Astrocyte of the cerebellum (primary cell): ENCODE measurements at places on chromosomes 11 and 22.
A peak's percentile ranks its signal among the peaks of the same experiment; 100 is the strongest.

DNA sequence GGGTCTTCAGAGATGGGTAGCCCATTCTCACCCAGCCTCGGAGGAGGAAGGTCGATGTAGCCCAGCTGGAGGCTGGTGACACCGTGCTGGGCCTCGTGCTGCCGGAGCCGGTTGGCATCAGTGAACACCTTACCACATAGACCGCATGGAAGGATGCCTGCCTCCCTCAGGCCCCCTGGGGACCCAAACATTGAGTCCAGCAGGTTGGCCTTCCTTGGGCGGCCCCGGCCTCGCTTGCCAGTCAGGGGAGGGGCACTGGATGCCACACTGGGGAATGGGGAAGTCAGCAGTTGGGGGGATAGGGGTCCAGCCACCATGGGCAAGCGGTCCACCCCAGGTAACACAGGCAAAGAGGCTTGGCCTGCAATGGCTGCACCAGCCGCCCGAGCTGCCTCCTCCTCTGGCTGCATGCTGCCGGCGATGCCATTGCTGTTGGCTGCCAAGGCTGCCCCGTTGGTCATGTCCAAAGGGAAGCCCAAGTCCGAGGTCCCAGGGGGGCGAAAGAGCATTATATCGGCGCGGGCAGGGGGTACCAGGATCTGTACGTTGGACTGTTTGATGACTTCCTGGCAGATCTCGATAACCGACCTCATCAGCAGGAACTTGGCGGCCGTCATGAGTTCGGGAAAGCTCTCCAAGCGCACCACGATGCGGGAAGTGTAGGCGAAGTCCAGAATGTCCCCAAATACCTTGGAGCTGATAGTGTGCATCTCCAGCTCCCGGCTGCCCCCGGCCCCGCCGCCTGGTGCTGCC lies 1.4 kb downstream of the PATZ1 start:
- no peak for DNase-seq

GRCh38 chr11:19848219-19848618 lies 135.6 kb downstream of the NAV2 start:
- no peak for DNase-seq

DNA sequence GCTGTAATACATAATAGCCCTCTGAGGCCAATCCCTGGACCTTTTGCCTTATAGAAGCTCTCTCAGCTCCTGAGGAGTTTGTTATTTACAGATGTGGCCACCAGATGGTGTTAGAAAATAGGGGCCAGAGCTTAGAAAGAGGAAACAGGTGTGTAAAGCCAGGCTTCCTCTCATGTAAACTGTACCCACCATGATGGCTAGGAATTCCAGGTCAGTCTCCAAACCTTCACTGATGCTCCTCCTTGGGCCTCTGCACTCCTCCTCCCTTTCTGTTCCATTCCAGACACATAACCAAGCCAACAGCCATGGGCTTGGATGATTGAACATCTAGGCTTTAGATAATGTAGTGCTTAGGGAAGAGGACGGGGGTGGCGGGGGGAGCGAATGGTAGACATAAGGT lies 39.7 kb downstream of the USP35 start:
- no peak for DNase-seq

DNA sequence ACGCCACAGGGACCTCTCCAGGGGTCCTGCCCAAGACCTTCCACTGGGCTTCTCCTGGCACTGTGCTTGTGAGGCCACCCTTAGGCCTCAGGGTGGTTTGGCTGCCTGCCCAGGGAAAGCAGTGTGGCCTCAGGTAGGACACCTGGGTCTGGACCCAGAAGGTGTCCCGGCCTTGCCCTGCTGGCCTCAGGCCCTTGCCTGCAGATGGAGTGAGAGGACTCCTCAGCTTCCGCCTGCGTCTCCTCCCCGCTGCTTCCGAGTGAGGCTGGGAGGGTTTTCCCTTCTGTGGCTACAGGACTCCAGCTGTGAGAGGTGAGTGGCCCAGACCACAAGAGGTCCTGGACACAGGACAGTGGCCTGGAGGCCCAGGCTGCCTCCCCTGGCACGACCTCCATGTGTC lies 60.4 kb downstream of the WNT7B start:
- no peak for DNase-seq

- no peak for DNase-seq
These were observed 1.7 kb downstream of the SMTN start for GRCh38 chr22:31082606-31083376.

DNA sequence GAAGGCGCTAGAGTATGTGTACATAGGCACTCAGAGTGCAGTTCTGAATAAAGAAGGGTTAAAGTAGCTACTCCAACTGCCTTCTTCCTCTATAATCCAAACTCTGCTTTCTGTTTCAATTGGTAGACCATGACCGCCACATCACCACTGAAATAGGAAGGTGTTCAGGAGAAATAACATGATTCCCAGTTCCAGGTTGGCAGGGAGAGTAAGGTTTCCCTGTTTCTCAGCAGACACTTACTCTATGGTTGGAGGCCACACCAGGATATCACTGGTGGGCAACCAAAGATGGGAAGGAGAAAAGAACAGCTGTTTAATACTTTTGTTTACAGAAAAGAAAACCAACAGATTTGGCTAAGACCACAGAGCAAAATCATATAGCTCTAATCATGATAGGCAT lies 37.9 kb downstream of the PAK1 start:
- DNase-seq, result no peak

DNA sequence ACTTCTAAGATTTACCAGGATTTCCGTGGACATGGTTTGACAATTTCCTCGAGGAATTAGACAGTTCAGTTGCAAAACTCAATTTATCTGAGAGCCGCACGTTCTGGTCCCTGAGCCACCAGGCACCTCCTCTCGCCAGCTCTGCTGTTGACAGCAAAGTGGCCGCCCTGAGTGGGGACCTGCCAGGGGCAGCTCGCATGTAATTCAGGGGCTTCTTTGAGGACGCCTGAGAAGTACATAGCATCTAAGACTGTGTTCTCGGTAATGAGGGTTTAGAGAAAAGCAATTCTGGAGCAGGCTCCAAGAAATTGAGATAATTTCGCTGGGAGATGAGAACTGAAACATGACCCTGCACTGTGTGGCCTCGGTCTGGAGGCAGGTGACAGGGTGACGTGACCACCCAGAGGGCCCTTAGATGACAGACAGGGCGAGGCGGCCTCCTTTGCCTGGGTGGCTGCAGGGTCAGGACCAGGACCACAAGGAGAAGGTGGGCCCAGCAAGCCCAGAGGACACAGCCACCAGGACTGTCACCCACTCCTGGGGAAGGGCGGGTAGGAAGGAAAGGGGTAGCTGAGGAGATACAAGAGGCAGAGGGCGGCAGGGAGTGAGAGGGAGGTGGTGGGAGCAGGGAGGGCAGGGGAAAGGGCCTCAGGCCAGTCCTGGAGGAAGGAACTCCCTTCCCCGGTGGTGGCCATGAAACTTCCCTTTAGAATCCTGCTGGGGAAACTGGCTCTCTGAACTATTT lies 55.0 kb downstream of the RTL6 start:
- no peak for DNase-seq

DNA sequence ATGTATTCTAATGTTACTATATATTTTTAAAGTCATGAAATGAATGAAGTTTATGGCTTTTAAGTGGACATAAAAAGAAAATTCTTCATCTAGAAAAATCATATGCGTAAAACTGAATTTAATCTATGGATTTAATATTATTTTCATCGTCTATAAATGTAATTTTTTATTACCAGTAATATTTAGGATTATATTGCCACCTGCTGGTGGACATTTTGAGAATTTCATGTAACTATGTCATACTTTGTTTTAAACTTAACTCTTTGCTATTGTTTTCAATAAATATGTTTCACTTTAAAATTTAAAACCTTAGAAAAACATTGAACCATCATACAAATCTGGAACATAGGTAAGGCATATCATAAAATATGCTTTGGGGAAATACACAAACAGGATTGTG lies 66.5 kb upstream of the CEP126 start:
- no peak for DNase-seq

GRCh38 chr22:49036513-49036912 lies 791.2 kb downstream of the BRD1 start:
- DNase-seq, result no peak

- peak; percentile 92 for DNase-seq
These were observed 180.0 kb downstream of the MAML2 start for GRCh38 chr11:96162816-96163499.

DNA sequence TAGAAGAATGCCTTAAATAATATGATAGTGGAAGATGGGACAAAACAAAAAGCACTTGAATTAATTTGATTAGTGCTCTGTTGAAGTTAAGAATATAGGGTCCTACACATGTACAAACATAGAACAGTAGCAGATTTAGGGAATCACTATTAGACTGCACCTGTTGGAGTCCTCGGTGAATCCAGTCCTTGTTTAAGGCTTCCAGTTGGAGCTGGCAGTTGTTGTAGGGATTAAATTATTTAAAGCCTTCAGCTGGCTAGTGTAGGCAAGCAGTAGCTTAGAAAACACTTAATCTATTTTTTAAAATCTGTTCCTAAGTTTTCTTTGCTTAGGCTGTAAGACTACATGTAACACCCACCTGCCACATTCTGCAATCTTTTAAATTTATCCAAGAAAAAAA lies 24.5 kb upstream of the CSTF3 start:
- no peak for DNase-seq

DNA sequence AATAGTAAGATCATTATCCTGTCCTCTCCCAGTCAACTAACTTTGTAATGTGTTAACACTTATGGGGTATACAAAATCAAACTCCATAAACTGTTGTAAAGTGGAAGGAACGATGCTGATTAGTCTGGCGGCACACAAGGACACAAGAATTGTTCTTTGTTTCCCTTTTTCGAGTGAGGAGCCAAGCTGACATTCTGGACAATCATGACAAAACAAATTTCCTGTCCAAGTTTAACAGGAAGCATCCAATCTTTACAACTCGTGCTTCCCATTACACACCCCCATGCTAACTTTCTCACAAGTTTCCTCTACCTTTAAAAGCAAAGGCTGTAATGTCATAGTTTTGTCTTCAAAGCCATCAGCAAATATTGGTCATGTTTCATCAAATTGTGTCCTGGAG lies 20.4 kb upstream of the LDLRAD3 start:
- no peak for DNase-seq

DNA sequence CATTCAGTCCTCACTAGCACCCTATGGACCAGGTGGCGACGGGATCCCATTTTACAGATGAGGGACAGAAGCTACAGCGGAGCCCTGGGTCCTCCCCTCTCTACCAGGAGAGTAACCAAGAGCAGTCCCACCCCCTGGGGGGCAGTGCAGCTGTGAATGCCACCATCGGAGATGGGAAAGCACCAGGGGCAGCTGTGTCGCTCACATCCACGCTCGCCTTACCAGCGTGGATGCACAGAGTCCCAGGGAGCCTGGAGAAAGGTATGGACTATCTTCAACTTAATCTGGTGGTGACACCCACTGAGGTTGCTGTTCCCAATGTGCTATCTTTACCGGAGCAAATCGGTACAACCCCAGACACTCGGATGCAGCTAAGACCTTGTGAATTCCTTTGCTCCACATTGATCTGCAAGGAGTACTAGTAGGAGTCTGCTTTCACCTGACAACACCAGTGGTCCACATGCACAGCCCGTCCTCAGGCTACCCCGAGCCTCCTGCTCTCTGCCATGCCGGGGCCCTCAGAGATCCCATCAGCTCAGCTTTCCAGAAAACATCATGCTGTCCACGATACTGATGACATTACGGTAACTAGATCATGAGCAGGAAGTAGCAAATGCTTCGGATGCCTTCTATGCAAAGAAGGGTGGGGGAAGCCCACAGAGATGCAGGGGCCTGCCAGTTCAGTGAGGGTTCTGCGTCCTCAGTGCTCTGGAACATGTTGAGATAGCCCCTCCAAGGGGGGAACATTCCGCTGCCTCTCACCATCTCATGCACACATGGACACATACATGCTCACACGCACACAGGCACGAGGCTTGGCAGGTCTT lies 126.0 kb downstream of the CTTN start:
- DNase-seq, result no peak

DNA sequence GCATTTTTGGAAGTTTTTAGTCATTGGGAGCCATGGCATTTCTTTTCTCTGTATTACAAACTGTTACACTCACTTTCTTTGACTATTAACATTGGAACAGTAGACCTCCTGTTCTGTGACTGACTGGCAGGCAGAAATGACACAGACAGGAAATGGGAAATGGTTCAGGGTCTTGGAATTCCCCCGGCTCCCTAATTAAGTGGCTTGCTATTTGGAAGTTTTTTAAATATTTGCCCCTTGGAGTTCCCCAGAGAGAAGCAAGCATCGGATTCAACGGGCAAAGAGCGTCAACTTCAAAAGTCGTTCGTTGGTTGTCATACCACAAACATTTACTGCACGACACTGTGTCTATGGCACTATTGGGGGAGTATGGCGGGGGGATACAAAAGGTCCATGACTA lies 1.1 kb upstream of the BIRC2 start:
- DNase-seq, result no peak

DNA sequence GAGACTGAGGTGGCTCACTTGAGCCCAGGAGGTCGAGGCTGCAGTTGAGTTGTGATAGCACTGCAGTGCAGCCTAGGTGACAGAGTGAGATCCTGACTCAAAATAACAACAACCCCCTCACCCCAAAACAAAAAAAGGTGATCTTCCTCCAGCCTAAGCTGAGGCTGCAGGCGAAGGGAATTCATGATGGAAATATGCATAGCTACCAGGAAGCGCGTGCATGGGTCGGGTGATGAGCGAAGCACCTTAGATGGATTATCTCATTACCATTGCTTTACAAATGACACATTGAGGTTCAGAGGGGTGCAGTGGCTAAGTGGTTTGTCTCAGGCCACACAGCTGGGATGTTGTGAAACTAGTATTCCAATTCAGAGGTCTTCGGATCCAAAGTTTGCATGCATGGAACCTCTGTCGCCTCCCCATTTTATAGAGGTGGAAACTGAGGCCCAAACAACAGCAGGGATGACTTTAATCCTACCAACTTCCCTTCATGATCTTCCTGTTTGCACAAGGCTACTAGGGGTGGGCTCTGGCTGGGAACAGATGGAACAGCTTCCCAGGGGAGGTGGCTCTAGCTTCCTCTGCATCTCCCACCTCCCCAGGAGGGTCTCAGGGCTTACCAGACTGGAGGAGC lies 4.6 kb downstream of the SLC29A2 start:
- no peak for DNase-seq

GRCh38 chr11:116510886-116511650 lies 261.7 kb downstream of the BUD13 start:
- no peak for DNase-seq

GRCh38 chr11:34619062-34619516 lies 1.8 kb upstream of the EHF start:
- no peak for DNase-seq
